Stimulated activated CD4-positive, alpha-beta T cell treated with anti-CD3 and anti-CD28 coated beads, TNF-alpha, amount 100 ng/mL, for 24 hours (primary cell): ENCODE measurements at places on chromosomes 3 and 15.

DNA sequence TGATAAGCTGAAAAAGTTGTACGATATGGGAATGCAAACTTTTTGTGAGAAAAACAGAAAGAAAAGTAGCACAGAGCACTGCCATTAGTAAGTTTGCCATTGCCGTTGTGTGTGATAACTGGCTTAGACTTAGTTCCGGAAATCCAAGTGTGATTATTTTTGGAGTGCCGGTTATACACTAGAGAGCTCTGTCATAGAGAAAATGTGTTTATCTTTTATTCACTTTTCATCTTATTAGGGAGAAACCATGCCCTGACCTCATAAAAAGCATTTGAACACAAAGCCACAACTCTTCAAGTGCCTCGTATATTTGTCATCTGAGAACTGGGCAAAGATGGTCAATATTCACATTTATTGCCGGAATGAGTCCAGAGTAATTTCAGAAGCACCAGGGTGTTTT, 36.1 kb downstream of the CTDSPL start:
- no peak for DNase-seq

DNA sequence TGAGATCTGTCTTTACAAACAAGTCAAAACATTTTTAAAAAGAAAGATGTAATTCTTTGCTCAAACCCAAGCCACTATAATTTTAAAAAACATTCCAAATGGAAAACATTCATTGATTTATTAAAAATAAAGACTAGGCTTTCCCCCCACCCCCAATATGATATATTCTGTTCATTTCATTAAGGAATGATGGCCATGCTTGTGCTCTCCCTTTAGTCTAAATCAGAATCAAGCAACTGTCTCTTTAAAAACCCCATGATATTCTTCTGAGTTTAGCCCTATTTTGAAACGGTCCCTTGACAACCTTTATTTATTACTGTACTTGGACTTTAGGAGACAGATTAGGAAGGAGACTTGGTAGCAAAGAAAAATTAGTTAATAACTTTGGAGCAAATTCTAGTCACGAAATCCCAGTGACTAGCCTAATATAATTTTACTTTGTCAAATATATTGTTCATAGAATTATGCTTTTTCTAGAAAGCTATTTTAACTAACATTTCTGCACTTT, 38.4 kb downstream of the TSC22D2 start:
- no peak for DNase-seq

DNA sequence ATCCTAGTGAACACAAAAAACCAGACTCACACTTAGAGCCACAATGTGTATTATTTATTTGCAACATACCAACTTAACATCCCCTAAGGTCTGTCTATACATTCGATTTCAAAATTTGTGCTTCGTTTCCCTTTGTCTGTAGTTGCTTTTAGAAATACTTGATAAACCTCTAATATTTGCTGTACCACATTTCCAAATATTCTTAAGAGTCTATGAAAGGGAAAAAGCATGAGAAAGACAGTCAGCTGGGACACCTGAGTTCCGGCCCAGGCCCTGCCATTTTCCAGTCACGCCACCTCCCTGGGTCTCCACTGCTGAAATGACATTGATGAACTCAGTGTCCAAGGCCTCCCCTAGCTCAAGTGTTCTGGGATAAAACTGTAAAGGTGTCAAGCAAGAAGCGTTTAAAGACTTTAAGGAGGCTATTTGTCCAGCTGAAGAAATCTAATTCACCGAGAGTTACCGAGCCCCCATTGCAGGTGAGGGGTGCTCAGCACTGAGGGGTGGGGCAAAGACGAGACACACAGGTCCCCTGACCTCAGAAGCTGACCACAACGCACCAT, 26.6 kb downstream of the LRRC2 start:
- no peak for DNase-seq

DNA sequence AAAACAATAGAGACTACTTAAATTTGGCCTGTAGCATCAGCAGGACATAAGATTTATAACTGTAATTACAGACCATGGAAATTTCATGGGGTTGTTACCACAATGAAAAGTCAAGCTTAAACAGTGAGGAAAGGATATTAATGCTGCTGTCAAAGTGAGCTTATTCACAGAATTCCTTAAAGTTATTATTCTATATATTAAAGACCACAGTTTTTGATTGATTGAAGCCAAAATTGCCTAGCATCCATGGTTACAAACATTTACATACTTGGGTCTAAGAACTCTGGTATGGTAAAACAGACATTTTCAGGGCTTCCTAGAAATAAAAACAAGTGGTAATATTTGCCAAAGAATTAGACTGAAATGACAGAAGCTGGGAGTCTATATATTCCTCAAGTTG, 248.6 kb downstream of the ATP8B4 start:
- no peak for DNase-seq

GRCh38 chr3:167723025-167723512, 11.6 kb downstream of the PDCD10 start:
- DNase-seq = no peak

DNA sequence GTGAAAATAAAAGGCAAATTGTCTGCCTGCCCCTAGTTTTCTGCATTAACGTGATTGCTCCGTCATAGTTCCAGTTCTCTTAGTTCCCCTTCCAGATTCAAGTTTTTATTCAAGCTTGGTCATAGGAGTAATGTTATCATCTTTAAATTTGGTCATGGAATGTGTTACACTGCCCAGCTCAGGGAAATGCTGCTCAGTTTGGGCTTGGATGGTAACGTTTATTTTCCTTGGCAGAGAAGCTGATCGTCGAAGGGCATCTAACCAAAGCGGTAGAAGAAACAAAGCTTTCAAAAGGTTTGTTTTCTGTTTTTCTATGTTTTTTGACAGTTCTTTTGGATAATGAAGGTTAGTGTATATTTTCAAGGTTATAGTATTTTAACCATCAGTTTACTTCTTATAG, 118.4 kb upstream of the FLNB start:
- no peak for DNase-seq

- no peak for DNase-seq
Observed at GRCh38 chr15:100715571-100716455, 113.4 kb downstream of the ASB7 start.

DNA sequence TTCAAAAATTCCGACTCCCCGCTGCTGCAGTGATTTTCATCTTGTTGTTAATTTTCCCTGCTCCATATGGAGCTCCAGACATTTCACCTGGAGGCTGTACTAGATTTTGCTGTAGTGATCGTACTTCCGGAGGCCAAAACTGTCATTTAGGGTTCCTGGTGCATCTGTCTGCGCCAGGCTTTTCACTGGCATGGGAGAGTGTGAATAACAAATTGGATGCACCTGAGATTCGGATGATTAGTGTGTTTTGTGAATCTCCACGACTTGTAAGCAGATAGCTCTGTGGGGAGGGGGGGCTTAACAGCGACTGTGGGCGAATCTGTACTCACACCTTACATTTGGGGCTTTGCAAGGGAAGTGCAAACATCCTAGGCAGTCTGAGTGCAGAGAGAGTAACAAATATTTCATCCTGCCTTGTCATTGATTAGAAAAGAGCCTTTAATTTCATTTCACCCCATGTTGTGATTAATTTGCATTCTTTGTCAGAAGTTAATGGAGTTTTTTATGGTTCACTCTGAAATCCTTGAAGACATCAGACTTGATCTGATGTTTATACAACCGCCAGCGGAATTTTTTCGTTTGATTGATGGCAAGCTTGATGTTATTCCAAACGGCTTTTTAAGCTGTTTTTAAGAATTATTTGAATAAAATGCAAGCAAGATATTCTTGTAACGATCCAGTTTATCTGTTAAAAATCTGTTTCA, 92.5 kb upstream of the SKOR1 start:
- DNase-seq = no peak

DNA sequence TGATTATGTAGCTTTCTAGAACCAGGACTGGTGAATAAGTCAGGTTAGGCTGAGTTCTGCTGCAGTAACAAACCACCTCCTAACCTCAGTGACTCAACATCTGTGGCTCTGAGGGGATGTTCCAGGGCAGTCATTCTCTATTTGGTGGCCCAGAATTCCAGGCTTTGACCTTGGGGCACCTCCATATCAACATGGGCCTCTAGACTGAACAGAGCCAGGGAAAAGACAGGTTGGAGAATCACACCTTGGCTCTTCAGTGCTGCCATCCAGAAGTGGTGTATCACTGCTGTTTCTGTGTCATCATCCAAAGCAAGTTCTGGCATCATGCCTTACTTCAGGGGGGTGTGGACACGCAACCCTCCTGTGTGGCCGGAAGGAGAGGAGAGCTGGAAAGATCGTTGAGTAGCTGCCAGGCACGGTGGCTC, 15.3 kb downstream of the ZBTB47 start:
- DNase-seq = no peak

DNA sequence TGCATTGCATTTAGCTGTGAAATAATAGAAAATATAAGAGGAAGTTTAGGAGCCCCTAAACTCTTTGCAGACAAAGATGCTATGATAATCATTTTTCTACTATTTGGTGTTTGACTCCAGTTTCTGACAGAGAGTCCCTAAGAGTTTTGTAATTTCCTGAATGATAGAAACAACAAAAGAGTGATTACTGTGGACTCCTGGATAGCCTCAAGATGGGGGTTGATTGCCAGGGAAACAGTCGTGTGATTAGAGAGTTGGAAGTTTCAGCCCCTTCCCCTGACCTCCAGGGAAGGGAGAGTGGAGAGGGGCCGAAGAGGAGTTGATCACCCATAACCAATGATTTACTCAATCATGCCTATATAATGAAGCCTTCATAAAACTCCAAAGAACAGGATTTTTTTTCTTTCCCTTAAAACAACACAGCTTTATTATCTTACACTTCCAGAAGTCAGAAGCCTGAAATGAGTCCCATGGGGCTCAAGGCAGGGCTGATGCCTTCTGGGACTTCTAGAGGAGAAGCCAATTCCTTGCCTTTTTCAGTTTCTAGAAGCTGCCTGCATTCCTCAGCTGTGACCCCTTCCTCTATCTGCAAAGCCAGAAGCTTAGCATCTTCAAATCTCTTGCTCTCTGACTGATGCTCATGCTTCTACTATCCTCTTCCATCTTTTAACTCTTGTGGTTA, 292.3 kb upstream of the ZPLD1 start:
- DNase-seq = no peak

DNA sequence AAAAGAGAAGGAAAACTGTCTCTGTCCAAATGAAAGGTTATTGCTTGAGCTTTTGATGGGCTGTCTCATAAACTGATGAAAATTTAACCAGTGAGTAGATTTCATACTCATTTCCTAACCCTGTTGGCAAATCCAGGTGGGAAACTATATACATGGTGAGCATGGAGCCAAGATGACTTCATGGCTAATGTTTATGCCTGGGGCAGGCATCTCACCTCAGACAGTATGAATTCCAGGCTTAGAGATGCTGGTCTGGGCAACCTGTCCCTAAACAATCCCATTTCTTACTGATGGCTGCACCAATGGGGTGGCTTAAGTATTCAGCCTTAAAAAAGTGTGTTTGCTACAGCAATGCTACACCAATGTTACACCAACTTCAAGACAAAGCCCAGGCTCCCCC, 58.1 kb downstream of the SLTM start:
- no peak for DNase-seq

DNA sequence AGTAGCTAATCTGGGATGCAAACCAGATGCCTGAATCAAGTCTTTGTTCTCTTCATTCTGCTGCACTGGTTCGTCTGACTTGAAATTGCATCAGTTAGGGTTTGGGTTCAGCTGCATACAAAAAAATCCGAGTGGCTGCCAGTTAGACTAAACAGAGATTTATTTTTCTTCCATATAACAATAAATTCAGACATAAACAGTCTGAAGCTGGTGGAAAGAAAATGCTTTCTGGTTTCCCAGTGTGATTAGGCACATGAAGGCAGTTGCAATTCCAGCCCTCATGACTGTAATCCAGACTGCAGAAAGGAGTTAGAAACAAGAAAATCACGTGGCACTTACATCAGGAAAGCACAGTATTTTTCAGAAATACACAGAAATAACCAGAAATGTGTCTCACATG, 930.7 kb downstream of the MCTP2 start:
- DNase-seq = no peak
